ENCODE measurements at places on chromosomes 4 and X.

GRCh38 chrX:55488006-55488592 is 1.5 kb downstream of the USP51 start:
- DNase-seq = no peak

DNA sequence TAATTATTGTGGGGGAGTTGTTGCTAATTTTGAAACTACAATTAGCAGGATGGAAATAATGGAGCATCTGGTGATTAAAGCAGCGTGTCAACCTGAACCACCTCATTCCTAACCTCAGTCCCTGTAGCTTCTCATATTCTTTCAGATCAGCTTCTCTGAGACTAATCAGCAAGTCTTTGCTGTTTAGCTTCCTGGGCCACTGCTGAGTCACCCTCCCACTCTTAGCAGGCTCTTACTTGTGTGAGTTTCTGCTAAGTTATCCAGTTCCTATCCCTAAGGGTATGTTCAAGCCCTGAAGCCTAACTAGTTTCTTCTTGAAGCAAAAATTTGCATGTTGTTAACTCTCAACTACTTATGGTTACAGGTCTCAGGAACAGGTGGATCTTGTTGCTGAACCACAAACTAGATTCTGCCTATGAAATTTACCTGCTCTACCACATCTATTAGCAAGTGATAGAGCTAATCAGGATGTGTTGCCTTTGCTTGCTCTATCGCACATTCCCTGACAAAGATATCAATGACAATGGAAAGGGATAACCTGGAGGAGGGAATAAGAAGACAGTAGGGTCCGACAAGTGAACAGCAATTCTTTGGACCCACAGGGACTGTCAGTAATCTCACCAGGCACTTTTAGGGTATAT is 134.2 kb downstream of the EIF4E start:
- peak; percentile 11 for DNase-seq

GRCh38 chrX:40169193-40170101 is 71.7 kb upstream of the BCOR start:
- DNase-seq = peak; percentile 86

DNA sequence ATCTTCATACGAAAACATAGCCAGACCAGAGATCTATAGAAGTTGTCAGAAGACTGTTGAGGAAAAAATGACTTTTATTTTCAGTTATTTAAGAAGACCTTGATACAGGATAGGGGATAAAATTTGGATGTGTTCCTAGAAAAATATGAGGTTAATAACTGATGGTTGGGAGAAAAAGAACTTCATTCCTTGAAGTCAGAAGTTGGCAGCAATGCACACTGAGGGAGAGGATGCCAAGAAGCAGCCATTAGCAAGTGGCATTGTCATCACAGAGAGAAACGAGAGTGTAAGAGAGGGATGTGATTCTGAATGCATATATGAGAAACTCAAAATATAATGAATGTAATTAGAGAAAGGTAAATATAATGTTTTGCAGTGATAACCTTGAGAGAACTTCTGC is 382.1 kb upstream of the EPHA5 start:
- DNase-seq = no peak

DNA sequence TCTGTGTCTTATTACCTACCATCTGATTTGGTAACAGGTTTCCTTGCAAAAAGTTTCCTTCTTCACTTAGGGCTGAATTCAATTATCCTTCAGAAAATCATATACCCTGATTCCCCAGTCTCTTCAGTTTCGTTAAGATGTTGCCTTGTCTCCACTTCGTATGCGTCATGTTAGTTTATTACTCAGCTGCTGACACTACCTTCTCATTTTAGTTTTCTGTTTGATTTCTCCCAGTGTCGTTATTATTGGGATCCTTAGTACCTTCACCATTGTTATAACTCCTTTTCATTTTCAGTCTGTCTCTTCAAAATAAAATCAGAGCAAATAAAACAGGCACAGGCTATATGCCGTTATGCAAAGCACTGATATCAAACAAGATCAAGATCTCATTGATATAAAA is 87.5 kb upstream of the RBPJ start:
- DNase-seq = no peak

- no peak for DNase-seq
Measured at GRCh38 chr4:118981171-118981838, 92.7 kb downstream of the SYNPO2 start.

DNA sequence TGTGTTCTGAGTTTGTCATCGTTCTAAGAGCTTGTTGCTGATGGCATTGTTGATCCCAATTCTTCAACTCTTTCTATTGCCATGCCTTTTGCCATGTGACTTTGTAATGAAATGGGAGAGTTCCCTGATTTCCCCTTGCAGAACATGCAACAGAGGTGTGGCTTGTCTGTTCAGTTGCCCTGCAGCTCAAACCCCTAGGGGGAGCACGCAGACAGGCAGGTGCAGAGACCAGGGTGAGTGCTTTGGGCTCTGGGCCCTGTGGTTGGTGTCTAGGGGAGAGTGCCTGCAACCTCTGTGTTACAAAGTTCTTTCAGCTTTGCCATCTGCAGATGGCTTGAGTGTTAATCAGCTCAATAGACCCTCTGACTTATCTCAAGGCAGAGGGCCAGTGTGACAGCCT is 332.7 kb downstream of the MID1IP1 start:
- no peak for DNase-seq

- no peak for DNase-seq
Measured at GRCh38 chr4:40881851-40882250, 132.1 kb downstream of the NSUN7 start.

GRCh38 chrX:65601530-65602220 is 65.8 kb upstream of the MSN start:
- DNase-seq = peak; percentile 97

DNA sequence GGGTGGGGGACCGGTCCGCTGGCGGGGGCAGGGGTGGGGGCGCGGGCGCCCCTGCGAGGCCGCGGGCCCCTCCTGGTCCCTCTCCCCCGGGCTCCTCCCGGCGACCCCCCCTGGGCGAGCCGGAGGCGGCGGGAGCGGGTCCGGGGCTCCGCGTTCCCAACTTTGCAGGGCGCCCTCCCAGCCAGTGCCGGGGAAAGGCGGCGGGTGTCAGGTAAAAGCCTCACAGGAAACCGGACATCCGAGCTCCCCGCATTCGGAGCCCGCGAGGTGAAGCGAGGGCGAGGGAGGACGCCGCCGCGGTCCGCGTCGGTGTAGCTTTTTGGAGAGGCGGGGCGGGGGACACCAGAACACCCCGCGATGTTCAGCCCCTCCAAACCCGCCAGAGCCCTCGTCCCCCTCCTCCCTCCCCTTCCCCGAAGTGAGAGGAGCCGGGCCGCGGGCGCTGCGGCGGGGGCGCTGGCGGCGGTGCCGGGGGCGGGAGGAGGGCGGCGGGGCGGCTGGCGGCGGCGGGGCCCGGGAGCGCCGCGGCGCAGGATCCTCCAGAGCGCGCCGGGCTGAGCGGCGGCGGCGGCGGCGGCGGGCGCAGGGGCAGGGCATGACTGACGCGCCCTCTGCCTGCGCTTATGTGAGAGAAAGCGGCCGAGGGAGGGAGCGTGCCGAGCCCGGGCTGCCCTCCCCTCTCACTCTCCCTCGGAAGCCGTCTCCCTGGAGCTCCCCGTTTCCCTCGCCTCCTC is at the start of gene VEGFC:
Gene VEGFC, minus strand, starts transcription at position 597 of the 734 bp plus-strand sequence. CDS start 611 bp downstream, outside the sequence.
- DNase-seq = peak; percentile 89

DNA sequence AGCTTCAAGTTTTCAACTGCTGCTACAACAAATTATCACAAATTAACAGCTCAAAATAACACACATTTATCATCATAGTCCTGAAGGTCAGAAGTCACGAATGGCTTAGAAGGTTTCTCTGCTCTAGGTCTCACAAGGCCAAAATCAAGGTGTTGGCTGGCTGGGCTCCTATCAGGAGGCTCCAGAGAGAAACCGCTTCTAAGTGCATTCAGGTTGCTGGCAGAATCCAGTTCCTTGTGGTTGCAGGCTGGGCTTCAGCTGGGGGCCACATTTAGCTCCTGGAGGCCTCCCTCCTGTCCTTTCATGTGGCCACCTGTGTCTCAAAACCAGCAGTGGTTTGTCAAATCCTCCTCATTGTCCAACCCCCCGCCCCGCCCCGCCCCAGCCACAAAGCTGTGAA is 15.4 kb downstream of the MRFAP1 start:
- DNase-seq = no peak

GRCh38 chr4:67332627-67333026 is 212.7 kb downstream of the CENPC start:
- DNase-seq = peak; percentile 10

- no peak for DNase-seq
Measured at GRCh38 chr4:137370679-137371078, 161.6 kb downstream of the PCDH18 start.

GRCh38 chr4:52606040-52606439 is 53.1 kb downstream of the USP46 start:
- DNase-seq = no peak

- no peak for DNase-seq
Measured at GRCh38 chr4:85870298-85871083, 395.5 kb downstream of the ARHGAP24 start.

- peak; percentile 96 for DNase-seq
Measured at GRCh38 chrX:45824471-45824870, 623.8 kb upstream of the DIPK2B start.

- DNase-seq = no peak
Measured at GRCh38 chr4:153759407-153760316, at the start of gene RNF175. Gene RNF175, minus strand, starts transcription at chr4:153760024. Its CDS starts 162 bp downstream, at chr4:153759862.

GRCh38 chr4:138952411-138952810 is 63.2 kb upstream of the NOCT start:
- DNase-seq = no peak

GRCh38 chrX:97846718-97847237 is 963.1 kb downstream of the RPA4 start:
- DNase-seq = no peak
